ENCODE measurements at places on chromosomes 1 and 21. TPM values are rescaled to one million over a fixed set of nuclear protein-coding genes. Genes with fewer than 3 reads are reported as not detected.

The ZNF593OS gene
- 0.24 TPM for total RNA-seq

The HES5 gene
- total RNA-seq = not detected

- no peak for DNase-seq
- peaks cover 40% of the 10 kb centered on the region for H3K36me3 ChIP-seq
- no peak overlapping the region for H3K27ac ChIP-seq
- no peaks in the 10 kb centered on the region for H3K4me1 ChIP-seq
Measured at GRCh38 chr1:19329188-19329587, 17.1 kb downstream of the SLC66A1 start.

DNA sequence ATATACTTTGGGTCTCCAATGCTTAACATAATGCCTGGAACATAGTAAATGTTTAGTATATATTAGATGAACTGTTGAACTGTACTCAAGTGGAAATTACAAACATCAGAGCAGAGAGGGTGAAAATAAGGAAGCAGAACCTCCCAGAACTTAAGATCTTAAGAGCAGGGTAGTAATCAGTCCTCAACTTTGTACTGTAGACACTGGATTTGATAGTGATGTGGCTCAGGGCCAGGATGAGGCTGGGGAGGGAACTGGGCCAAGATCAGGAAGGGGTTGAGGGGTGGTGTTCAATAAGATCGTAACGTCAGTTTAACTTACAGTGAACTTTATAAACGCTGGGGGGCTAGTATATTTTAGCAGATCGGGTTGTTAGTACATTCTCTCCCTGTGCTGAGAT, 15.4 kb downstream of the MPZL1 start:
- H3K27me3 ChIP-seq = no peaks in the 10 kb centered on the region
- H3K4me1 ChIP-seq = peaks cover 6% of the 10 kb centered on the region
- no peak for DNase-seq
- no peak overlapping the region for H3K4me3 ChIP-seq

The LRRC7 gene
- 0.29 TPM for total RNA-seq

DNA sequence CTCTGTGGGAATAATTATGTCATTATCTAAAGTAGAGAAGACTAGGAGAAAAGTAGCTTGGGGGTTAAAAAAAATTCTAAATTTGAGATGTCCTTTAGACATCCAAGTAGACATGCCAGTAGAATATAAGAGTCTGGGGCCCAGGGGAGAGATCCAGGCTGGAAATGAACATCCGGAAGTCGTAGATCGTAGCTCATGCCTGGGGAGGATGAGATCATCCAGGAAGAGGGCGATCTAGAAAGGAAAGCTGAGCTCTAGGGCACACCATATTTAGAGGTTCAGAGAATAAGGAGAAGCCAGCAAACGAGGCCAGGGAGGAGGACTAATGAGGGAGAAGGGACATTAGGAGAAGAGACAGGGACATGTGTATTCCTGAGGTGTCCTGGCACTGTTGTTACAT, 12.2 kb downstream of the NGF start:
- no peak for DNase-seq
- peaks cover 53% of the 10 kb centered on the region for H3K4me1 ChIP-seq
- no peaks in the 10 kb centered on the region for H3K36me3 ChIP-seq
- H3K27me3 ChIP-seq = no peaks in the 10 kb centered on the region

The LY9 gene
- not detected for total RNA-seq

DNA sequence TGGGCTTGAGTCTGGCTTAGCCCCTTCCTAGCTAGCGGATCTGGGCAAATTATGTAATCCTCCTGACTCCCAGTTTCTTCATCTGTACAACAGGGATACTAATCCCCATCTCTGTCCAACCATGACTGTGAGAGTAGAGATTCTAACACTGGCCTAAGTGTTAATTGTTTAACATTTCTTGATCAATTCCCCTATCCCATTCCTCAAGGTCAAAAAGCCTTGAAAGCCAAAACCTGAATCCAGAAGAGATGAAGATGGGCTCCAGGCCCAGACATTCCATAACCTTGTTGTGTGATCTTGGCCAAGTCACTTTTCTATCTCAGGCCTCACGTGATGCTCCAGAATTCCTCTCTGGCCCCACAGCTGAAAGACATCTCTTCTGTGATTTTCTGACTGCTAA, 18.8 kb upstream of the PHLDA3 start:
- peaks cover 38% of the 10 kb centered on the region for H3K4me1 ChIP-seq
- H3K4me3 ChIP-seq = no peak overlapping the region
- H3K36me3 ChIP-seq = peaks cover 92% of the 10 kb centered on the region
- no peak for DNase-seq

GRCh38 chr21:28235169-28235895, 757.3 kb downstream of the LTN1 start:
- H3K4me1 ChIP-seq = no peaks in the 10 kb centered on the region
- no peak overlapping the region for H3K4me3 ChIP-seq
- H3K36me3 ChIP-seq = no peaks in the 10 kb centered on the region
- H3K27ac ChIP-seq = no peak overlapping the region
- no peaks in the 10 kb centered on the region for H3K27me3 ChIP-seq

DNA sequence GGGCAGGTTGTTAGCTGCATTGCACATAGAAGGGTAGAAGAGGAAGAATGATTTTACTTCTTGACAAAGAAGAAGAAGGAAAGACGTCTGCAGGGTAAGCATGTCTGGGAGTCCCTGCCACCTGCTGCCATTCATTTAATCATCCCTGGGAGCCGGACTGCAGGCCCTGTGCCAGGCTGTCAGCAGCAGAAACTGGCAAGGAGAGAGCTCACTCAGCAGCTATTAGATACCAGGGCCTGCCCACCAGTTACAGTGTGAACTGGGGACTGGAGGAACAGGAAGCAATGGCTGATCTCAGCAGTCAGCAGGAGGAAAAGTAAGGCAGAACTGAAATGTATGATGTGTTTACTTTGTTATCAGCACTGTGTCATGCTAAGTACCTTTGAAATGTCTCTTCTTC, 75.7 kb upstream of the C1orf87 start:
- no peak for DNase-seq
- H3K4me3 ChIP-seq = no peak overlapping the region
- H3K27me3 ChIP-seq = no peaks in the 10 kb centered on the region
- H3K36me3 ChIP-seq = no peaks in the 10 kb centered on the region
- H3K4me1 ChIP-seq = 0 out of 2 replicates have a peak, but pooled peaks cover 4% of the 10 kb centered on the region
- no peak overlapping the region for H3K27ac ChIP-seq

DNA sequence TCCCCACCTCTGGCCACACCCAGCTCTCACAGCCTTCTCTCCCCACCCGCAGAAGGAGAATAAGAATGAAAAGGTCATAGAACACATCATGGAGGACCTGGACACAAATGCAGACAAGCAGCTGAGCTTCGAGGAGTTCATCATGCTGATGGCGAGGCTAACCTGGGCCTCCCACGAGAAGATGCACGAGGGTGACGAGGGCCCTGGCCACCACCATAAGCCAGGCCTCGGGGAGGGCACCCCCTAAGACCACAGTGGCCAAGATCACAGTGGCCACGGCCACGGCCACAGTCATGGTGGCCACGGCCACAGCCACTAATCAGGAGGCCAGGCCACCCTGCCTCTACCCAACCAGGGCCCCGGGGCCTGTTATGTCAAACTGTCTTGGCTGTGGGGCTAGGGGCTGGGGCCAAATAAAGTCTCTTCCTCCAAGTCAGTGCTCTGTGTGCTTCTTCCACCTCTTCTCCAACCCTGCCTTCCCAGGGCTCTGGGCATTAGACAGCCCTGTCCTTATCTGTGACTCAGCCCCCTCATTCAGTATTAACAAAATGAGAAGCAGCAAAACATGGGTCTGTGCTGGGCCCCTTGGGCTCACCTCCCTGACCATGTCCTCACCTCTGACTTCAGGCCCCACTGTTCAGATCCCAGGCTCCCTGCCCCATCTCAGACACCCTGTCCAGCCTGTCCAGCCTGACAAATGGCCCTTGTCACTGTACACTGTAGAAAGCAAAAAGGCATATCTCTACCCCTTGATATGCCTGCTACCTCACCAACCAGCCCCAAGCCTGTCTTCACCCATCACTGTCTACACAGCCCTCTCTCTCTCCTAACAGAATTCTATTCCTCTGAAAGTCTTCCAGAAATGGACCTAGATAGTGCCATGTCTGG, 3.2 kb downstream of the S100A9 start:
- no peak overlapping the region for H3K27ac ChIP-seq
- peak; percentile 24 for DNase-seq
- H3K36me3 ChIP-seq = no peaks in the 10 kb centered on the region
- no peaks in the 10 kb centered on the region for H3K4me1 ChIP-seq
- peaks cover 24% of the 10 kb centered on the region for H3K27me3 ChIP-seq
- H3K4me3 ChIP-seq = no peak overlapping the region

- no peaks in the 10 kb centered on the region for H3K36me3 ChIP-seq
Measured at GRCh38 chr1:59477286-59477685, 180.4 kb downstream of the FGGY start.

The LCE3D gene
- total RNA-seq = not detected

The ACTRT2 gene
- not detected for total RNA-seq

The FCRL6 gene
- not detected for total RNA-seq

DNA sequence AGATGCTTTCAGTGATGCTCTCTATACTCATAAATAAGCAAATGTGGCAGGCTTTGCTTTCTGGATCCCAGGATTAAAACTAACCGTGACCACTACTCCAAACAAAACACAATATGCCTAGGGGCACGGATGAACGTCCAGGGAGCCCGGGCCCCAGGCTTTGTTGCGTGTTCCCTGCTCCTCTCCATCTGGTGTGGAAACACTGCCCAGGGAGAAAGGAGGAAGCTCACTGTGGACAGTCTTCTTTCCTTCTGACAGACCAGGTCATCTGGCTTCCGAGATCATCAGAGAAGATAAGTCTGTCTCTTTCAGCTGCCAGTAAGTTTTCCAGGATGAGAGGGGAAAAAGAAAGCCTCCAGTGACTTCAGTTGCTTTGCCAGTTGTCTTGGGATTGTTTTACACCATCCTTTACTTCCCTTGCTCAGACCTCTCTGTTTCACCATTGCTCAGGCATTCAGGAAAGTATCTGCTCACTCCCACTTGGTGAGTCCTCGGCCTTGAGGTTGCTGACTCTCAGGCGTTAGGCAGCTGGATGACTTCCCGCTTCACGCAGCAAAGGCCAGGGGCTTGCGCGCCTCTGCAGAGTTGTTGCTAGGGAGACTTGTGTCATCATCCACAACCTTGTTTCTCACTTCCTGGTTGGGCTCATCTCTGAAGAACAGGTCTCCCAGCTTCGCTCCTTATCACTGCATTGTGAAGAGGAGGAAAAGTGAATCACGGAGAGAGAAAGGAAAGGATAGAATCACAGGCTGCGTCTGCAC, 20.6 kb upstream of the PGD start:
- H3K27ac ChIP-seq = no peak overlapping the region
- no peak for DNase-seq
- peaks cover 27% of the 10 kb centered on the region for H3K36me3 ChIP-seq
- H3K27me3 ChIP-seq = no peaks in the 10 kb centered on the region
- no peak overlapping the region for H3K4me3 ChIP-seq
- H3K4me1 ChIP-seq = peaks cover 14% of the 10 kb centered on the region

The C1orf232 gene
- total RNA-seq = not detected

- DNase-seq = no peak
- peaks cover 71% of the 10 kb centered on the region for H3K27me3 ChIP-seq
- no peaks in the 10 kb centered on the region for H3K4me1 ChIP-seq
- H3K27ac ChIP-seq = no peak overlapping the region
- no peaks in the 10 kb centered on the region for H3K36me3 ChIP-seq
- H3K4me3 ChIP-seq = no peak overlapping the region
Measured at GRCh38 chr1:37755290-37755689, 9.6 kb downstream of the EPHA10 start.

The DCDC2B gene
- not detected for total RNA-seq

GRCh38 chr1:71044833-71045232, 2.8 kb downstream of the PTGER3 start:
- DNase-seq = no peak
- peaks cover 39% of the 10 kb centered on the region for H3K4me1 ChIP-seq
- no peak overlapping the region for H3K4me3 ChIP-seq
- no peaks in the 10 kb centered on the region for H3K27me3 ChIP-seq
- no peaks in the 10 kb centered on the region for H3K36me3 ChIP-seq

DNA sequence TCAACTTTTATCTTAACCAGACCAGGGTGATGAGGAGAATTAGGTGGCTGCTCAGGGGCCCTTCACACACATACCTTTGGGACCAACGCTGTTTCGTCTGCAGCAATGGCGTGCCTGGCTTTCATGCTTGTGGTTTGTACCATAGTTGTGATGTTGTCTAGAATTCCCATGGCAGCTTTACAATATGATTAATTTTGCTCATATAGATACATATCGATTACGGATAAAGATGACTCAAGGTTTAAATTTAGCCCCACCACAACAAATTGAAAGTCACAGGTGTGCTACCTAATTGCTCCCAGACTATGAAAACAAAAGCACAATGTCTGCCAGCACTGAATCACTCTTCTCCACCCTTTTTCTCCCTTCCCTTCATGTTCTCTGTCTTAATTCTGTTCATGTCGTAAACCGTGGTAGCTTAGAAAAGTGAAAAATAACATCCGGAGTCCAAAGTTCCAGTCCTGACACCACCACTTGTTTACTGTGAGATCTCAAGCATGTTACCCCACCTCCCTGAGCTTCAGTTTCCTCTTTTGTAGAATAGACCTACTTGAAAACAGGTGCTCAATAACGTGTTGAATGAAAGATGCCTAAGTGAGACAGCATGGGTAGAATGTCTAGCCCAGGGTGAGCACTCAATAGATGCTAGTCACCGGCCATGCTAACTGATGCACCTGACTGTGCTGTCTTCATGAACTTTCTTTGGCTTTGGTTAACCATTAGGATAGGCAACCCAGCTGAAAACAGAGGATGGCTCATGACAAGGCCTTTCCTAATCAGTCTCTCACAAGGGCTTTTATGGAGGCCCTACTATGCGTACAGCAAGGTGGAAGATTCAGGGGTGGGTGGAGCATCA, 22.1 kb upstream of the JUN start:
- no peaks in the 10 kb centered on the region for H3K4me1 ChIP-seq
- H3K36me3 ChIP-seq = no peaks in the 10 kb centered on the region

- DNase-seq = no peak
- no peaks in the 10 kb centered on the region for H3K4me1 ChIP-seq
- no peak overlapping the region for H3K4me3 ChIP-seq
- peaks cover 20% of the 10 kb centered on the region for H3K27me3 ChIP-seq
- no peaks in the 10 kb centered on the region for H3K36me3 ChIP-seq
Measured at GRCh38 chr1:10664251-10664650, 132.2 kb downstream of the CASZ1 start.

DNA sequence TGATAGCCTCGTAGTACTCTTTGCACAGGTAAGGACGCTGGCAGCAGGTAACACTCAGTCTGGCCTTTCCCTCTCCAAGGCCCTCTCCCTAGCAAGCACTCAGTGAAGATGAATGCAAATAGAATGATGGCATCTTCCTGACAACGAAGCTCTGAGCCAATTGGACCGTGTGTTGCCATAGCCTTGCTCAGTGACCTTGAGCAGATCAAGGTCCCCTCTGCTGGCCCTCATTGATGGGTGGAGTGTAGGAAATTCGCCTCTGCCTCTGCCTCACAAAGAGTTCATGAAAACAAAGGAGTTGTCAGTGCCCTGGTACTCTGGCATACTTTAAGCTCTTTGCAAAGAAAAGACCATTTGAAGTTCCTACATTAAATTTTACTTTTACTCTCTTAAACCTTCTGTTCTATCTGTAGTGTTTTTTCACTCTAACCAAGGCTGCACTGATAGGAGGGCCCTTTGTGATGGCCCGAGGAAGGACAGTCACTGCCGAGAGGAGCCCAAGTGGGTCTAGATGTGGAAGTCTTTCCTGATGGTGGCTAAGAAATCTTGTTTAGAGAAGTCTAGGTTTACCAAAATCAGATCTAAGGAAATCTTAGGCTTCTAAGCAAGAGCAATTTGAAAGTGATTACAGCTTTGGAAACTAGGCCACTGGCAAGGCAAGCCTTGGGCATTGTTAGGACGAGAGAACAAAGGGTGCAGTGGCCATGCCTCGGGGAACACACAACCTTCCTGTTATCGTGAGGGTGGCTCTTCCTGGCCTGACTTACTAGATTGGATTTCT, 38.2 kb downstream of the SMYD2 start:
- peaks cover 20% of the 10 kb centered on the region for H3K36me3 ChIP-seq
- H3K27me3 ChIP-seq = no peaks in the 10 kb centered on the region
- 0 out of 2 replicates have a peak, but pooled peaks cover 3% of the 10 kb centered on the region for H3K4me1 ChIP-seq
- H3K27ac ChIP-seq = no peak overlapping the region
- DNase-seq = no peak

The LCE2A gene
- not detected for total RNA-seq

The ADGRL4 gene
- not detected for total RNA-seq

The POU3F1 gene
- not detected for total RNA-seq

Data from SJSA1 (cell line).